ENCODE measurements at places on chromosomes 1 and 21. TPM values are rescaled to one million over a fixed set of nuclear protein-coding genes. Genes with fewer than 3 reads are reported as not detected.
A peak's percentile ranks its signal among the peaks of the same experiment; 100 is the strongest.

- H3K27ac ChIP-seq = peak overlapping the region; percentile 80
- no peaks in the 10 kb centered on the region for H3K27me3 ChIP-seq
- H3K4me3 ChIP-seq = no peak overlapping the region
- peaks cover 98% of the 10 kb centered on the region for H3K4me1 ChIP-seq
- H3K36me3 ChIP-seq = no peaks in the 10 kb centered on the region
Observed at GRCh38 chr1:201017828-201018163, 5.7 kb downstream of the KIF21B start.

DNA sequence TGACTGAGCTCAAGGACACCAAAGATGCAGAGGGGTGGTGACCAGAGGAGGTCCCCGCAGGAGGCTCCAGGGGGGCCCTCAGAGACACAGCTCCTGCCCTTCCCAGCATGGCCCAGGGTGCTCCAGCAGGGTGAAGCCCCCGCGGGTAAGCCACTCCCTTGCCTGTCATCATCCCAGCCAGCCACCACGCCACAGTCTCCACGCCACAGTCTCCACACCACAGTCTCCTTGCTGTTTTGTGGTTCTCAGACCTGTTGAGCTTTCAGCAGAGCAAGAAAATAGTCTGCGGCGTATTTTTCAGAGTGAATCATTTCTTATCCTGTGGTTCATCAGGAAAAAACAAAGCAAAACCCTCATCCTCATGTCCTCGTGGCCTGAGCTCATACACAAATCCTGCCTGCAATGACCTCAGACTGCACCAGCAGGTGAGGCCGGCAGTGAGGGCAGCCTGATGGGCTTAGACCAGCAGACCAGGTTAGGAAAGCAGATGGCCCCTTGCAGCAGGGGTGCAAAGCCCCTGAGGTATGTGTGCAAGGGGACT lies 25.7 kb upstream of the ABCG1 start:
- H3K27ac ChIP-seq = peak overlapping the region; percentile 24
- no peak overlapping the region for H3K4me3 ChIP-seq
- peak; percentile 68 for DNase-seq
- H3K36me3 ChIP-seq = no peaks in the 10 kb centered on the region

DNA sequence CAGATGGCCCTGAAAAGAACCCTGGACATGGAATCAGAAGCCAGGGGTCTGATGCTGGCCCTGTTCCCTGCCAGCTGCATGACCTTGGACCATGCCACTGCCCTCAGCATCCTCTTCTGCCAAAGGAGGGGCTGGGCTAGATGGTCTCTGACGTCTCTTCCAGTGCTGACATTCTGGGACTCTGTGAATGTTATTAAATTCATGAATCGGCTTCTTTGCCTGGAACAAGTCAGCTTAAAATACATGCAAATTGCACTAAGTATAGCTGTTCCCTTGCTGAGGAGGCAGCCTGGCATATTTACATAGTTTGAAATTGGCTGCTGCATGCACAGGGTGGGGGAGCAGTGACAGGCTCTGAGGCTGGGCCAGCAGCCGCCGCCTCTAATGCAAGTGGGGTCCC lies 23.8 kb downstream of the KCNA2 start:
- no peak overlapping the region for H3K4me3 ChIP-seq
- no peak overlapping the region for H3K27ac ChIP-seq
- no peak for DNase-seq
- no peaks in the 10 kb centered on the region for H3K36me3 ChIP-seq
- H3K27me3 ChIP-seq = peaks cover 5% of the 10 kb centered on the region

DNA sequence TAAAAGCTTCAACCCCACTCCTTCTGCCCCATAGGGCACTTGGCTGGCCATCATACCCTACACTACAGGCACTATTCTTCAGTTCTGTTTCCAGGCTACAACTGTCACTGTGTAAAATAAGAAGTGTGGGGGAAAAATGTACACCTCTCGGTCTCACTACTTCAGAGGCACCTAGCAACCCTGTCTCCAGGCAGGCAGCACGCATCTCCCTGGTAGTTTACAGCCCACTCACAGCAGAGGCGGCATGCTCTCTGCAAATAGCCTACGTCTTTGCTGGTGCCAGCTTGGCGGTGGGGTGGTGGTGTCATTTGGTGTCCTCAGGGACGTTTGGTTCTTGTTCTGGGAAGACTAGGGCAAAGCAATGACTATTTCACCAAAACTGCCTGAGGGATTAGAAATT lies 48.2 kb upstream of the BTG3 start:
- no peaks in the 10 kb centered on the region for H3K36me3 ChIP-seq
- no peaks in the 10 kb centered on the region for H3K4me1 ChIP-seq
- DNase-seq = no peak
- H3K27me3 ChIP-seq = no peaks in the 10 kb centered on the region
- no peak overlapping the region for H3K27ac ChIP-seq

DNA sequence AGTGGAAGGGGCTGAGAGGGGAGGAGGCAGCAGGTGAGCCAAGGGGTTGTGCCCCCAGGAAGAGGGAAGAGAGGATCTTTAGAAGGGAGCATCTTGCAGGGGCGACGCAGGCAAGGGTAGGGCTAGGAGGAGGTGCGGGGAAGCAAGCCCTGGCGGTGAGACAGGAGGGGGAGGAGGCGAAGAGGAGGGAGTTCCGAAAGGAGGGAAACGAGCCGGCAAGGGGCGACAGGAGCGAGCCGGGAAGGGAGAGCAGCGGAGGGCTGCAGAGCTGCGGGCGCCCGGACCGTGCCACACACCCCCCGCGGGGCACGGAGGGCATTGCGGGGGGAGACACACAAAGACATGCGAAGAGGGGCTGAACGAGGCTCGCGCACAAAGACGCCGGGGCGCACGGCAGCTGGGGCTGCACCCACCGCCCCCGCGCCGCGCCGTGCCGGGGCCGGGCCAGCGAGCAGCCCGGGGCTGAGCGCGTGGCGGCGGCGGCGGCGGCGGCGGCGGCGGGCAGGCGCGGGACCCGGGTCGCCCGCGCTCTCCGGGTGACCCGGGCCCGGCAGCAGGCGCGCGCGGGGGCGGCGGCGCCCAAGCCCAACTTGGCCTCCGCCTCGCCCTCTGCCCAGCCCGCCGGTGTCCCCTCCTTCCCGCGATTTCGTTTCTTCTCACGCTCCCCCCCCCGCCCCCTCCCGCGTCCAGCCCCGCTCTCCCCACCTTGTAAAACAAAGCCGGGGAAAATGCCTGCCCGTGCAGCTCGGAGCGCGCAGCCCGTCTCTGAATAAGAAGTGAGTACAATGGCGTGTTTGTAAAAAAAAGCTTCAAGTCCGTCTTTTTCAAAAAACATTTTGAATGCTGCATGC lies at the start of gene KCNK2:
KCNK2 (plus strand) TSS at position 206 of the 851 bp plus-strand sequence. CDS start 649 bp downstream, outside the sequence.
- H3K36me3 ChIP-seq = no peaks in the 10 kb centered on the region
- H3K4me1 ChIP-seq = no peaks in the 10 kb centered on the region
- peaks cover 19% of the 10 kb centered on the region for H3K27me3 ChIP-seq

DNA sequence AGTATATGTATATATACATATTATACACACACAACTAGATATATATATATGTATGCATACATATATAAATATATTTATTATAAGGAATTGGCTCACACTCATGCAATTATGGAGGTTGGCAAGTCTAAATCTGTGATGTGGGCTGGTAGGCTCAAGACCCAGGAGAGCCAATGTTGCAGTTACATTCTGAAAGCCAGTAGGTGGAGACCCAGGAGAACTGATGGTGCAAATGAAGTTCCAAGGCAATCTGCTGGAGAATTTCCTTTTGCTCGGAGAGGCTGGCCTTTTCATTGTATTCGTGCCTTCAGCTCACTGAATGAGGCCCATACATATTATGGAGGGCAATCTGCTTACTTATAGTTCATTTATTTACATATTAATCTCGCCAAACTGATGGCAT lies 9.4 kb downstream of the IVL start:
- H3K36me3 ChIP-seq = no peaks in the 10 kb centered on the region
- H3K27ac ChIP-seq = no peak overlapping the region
- no peaks in the 10 kb centered on the region for H3K4me1 ChIP-seq
- no peak for DNase-seq

DNA sequence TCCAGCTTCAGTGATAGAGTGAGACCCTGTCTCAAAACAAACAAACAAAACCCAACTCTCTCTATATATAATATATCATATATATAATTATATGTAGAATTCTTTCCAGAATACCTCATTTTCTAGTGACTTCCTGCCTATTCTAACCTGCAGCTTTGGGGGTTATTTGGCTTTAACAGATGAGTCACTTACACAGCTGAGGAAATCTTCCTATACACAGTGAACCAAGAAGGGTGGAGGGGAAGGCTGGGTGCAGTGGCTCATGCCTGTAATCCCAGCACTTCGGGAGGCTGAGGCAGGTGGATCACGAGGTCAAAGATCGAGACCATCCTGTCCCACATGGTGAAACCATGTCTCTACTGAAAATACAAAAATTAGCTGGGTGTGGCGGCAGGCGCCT lies 9.2 kb downstream of the RAB29 start:
- peaks cover 5% of the 10 kb centered on the region for H3K4me1 ChIP-seq
- no peak overlapping the region for H3K4me3 ChIP-seq
- no peak overlapping the region for H3K27ac ChIP-seq
- peaks cover 40% of the 10 kb centered on the region for H3K36me3 ChIP-seq

GRCh38 chr1:101509370-101509769 lies 272.6 kb downstream of the S1PR1 start:
- no peak overlapping the region for H3K27ac ChIP-seq
- H3K27me3 ChIP-seq = no peaks in the 10 kb centered on the region
- H3K4me3 ChIP-seq = no peak overlapping the region
- H3K36me3 ChIP-seq = no peaks in the 10 kb centered on the region
- no peaks in the 10 kb centered on the region for H3K4me1 ChIP-seq

DNA sequence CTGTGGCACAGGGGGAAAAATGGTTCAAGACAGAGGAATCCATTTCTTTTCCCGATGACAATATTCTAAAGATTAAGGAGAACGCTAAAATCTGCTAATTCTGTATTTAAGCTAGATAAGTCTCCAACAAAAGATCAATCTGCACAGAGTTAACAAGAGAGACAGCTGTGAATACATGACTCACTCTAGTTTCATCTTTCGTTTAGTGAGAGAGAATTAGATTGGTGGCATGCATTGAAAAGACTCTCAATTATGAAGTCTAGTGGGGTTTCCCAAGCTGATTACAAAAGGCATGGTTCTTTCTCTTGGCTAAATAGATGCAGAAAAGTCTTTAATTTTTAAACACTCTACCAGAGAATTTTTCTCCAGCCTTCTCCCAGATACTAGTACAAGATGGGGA lies 34.4 kb downstream of the CAPN9 start:
- H3K27me3 ChIP-seq = no peaks in the 10 kb centered on the region
- no peaks in the 10 kb centered on the region for H3K36me3 ChIP-seq
- H3K27ac ChIP-seq = no peak overlapping the region
- H3K4me3 ChIP-seq = no peak overlapping the region
- no peaks in the 10 kb centered on the region for H3K4me1 ChIP-seq

GRCh38 chr1:236535662-236536161 lies 11.9 kb downstream of the LGALS8 start:
- DNase-seq = no peak
- no peak overlapping the region for H3K27ac ChIP-seq
- peaks cover 42% of the 10 kb centered on the region for H3K36me3 ChIP-seq
- no peaks in the 10 kb centered on the region for H3K4me1 ChIP-seq
- H3K27me3 ChIP-seq = no peaks in the 10 kb centered on the region

- no peaks in the 10 kb centered on the region for H3K36me3 ChIP-seq
- DNase-seq = no peak
- no peaks in the 10 kb centered on the region for H3K27me3 ChIP-seq
- no peak overlapping the region for H3K27ac ChIP-seq
Observed at GRCh38 chr1:225479996-225480720, 52.3 kb upstream of the LBR start.

DNA sequence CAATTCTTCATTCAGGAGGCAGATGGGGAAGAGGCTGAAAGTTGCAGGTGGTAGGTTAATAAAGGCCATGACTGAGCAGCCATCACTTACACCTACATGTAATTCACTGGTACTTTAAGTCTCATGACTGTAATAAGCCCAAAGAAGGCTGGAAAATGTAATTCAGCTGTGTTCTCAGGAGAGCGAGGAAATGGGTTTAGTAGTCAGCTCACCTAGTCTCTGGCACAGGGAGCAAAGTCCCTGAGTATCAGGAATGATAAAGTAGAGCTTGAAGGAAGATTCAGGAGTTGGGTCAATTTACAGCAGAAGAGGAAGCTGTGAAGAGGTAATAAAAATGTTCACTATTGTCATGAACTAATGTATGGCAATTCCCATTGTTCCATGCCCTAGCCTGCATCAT lies 393.4 kb upstream of the KAZN start:
- no peak for DNase-seq
- no peak overlapping the region for H3K27ac ChIP-seq
- H3K4me3 ChIP-seq = no peak overlapping the region
- no peaks in the 10 kb centered on the region for H3K36me3 ChIP-seq

DNA sequence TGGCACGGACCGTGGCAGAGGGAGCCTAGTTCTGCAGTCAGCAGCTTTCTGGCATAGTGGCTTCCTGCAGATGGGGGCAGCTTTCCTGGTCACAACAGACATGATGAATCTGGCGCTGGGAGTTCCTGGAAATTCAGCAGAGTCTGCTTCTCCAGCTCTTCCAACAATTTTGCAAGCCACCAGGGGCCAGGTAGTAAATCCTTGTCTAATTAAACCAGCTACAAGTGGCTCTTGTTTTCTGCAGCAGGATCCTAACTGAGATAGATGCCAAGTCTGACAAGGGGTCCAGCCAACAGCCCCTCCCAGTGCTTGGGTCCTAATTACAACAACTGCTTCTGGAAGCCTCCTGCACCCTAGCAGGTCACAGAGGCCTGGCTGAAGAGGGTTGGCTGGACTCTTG lies 35.8 kb downstream of the TRIM62 start:
- H3K36me3 ChIP-seq = peaks cover 16% of the 10 kb centered on the region
- no peaks in the 10 kb centered on the region for H3K4me1 ChIP-seq
- no peak for DNase-seq
- no peak overlapping the region for H3K4me3 ChIP-seq
- H3K27ac ChIP-seq = no peak overlapping the region

- H3K27me3 ChIP-seq = no peaks in the 10 kb centered on the region
- no peaks in the 10 kb centered on the region for H3K36me3 ChIP-seq
- no peak overlapping the region for H3K27ac ChIP-seq
- no peak for DNase-seq
- H3K4me3 ChIP-seq = no peak overlapping the region
Observed at GRCh38 chr1:82032068-82032467, 231.3 kb downstream of the ADGRL2 start.

GRCh38 chr1:161171191-161171590 lies 5.0 kb downstream of the PPOX start:
- H3K27me3 ChIP-seq = no peaks in the 10 kb centered on the region
- peaks cover 61% of the 10 kb centered on the region for H3K36me3 ChIP-seq
- no peak overlapping the region for H3K27ac ChIP-seq

- H3K27me3 ChIP-seq = no peaks in the 10 kb centered on the region
- H3K27ac ChIP-seq = no peak overlapping the region
- H3K4me1 ChIP-seq = peaks cover 24% of the 10 kb centered on the region
- DNase-seq = no peak
- peaks cover 88% of the 10 kb centered on the region for H3K36me3 ChIP-seq
- H3K4me3 ChIP-seq = no peak overlapping the region
Observed at GRCh38 chr1:32192220-32192948, 8.0 kb upstream of the CCDC28B start.

Gene OSCP1
- total RNA-seq = not detected

Gene HDGF
- 110 TPM for total RNA-seq

Gene GJC2
- 2.2 TPM for total RNA-seq

Gene NAXE
- total RNA-seq = 52.5 TPM

Gene TNFSF4
- 2.9 TPM for total RNA-seq

Gene S1PR1
- total RNA-seq = 80.2 TPM

Gene TNFRSF1B
- total RNA-seq = 172 TPM

Gene HSF2BP
- total RNA-seq = not detected

Gene JTB
- 107 TPM for total RNA-seq

Gene WNT3A
- total RNA-seq = not detected

Gene S100A7A
- not detected for total RNA-seq

Gene STPG1
- 0.87 TPM for total RNA-seq

Gene SAMSN1
- total RNA-seq = 101 TPM

Gene ESPN
- 1.1 TPM for total RNA-seq

Gene SPATA17
- total RNA-seq = not detected

Measured in natural killer cell (primary cell).